ENCODE measurements at places on chromosomes 7 and 10.

GRCh38 chr7:19317461-19317860 is 172.2 kb upstream of the FERD3L start:
- DNase-seq: no peak

DNA sequence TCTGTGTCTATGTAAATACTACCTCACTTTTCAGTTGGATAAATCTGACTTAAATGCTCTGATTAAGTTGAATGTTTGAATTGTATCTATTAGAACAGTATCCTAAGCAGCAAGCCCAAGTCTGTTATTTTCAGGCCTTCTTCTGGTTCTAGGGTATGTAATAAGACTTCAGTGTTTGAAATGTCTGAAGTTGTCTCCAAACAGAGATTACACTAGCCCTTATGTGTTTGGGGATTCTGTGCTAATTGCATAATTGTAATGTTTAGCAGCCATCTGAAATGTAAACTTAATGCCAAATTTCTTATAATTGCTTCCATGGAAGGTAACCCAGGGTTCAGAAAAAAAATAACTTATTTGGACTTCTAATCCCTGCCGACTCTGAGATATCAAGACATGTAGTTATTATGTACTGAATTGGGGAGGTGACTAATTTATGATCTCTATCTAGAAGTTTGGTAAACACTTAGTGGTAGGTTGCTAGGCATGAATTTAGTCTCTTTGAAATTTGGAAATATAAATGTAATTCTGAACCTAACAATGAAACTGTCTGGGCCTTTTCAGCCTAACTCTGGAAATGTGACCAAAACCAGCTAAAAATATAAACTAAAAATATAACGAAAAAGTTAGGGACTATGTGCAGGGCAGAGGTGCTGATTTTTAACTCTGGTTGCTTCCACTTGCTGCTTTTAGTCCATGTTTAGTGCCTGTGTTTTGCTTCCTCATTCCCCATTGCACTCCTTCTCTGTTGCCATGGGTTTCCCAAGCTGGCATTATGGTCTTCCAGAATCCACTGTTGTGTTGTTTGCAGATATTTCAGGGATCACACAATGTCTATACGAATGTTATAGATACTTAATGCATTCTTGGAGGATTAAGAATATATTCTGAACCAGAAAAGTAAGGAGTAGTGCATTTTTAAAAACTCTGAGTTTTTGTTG is 54.8 kb downstream of the MCU start:
- DNase-seq: no peak

- DNase-seq: no peak
Observed at GRCh38 chr10:132346806-132347205, 14.8 kb downstream of the LRRC27 start.

DNA sequence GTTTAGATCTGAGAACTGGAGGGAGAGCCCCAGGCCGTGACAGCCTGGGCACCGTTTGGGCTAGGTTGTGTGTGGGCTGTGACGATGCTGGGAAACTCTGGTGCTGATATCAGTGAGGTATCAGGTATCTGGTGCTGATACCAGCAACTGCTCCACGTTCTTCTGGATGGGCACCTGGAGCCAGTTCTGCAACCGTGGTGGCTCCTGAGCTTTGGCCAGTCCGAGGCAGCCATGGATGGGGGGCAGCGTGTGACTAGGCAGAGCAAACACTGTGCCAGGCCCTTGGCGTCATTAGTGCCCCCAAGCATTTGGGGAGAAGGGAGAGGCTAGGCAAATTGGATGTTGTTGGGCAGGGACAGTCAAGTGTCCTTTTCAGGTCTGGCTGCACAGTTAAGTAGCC is 57.9 kb downstream of the ZNF467 start:
- no peak for DNase-seq

GRCh38 chr7:155236386-155236785 is 61.3 kb upstream of the INSIG1 start:
- DNase-seq: no peak

- no peak for DNase-seq
Observed at GRCh38 chr7:93202594-93203250, 23.5 kb downstream of the HEPACAM2 start.

GRCh38 chr7:537911-538634 is 18.4 kb upstream of the PDGFA start:
- DNase-seq: no peak

DNA sequence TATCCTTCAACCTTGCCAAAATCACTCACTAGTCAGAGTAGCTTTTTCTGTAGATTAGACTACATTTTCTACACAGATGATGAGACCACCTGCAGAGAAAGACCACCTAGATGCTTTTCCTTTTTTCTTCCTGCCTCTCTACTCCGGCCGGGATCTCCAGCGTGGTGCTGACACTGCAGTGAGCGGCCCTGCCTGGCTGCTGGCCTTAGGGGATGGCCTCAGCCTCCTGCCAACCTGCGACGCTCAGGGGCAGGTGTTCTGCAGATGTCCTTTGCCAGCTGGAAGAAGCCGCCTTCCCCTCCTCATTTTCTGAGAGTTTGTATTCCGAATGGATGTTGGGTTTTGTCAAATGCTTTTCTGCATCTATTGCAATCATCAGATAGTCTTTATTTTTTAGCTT is 43.5 kb upstream of the NKX6-2 start:
- no peak for DNase-seq

GRCh38 chr10:17128261-17128660 is 1.4 kb downstream of the CUBN start:
- no peak for DNase-seq

- DNase-seq: no peak
Observed at GRCh38 chr10:106960812-106961211, 203.7 kb downstream of the SORCS1 start.

DNA sequence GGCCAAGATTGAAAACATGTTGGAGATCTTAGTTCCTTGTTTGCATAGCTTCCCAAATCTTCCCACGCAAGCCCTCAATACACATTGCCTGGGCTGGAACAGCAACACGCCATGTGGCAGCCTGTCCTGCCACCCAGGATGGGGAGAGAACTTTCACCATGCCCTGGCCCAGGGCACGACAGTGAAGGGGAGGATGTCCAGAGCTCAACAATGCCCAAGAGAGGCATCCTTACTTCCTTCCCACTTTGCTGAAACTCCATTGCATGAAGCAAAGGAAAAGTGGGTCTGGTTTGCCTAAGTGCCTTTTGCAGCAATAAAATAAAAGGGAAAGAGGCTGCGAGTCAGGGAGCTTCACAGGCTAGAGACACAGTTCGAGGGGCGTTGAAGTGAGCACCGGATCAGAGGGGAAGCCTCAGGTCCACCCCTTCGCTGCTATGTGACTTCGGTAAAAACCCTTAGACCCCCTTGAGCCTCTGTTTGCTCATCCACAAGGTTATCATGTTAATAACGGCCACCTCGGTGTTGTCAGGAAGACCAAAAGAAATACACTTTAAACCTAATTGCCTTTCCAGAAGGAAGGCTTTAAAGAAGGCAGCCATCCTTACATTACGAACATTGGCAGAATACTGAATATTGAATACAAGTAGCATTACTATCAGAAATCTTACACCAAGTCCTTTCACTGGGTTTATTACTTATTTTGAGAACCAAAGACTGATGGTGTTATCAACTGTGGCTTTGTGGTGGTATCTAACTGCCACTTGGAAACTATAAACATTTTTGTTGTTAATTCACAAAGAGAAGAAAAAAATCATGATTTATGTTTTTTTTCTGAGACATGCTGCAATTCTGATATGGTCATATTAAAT is 133.3 kb downstream of the ICA1 start:
- no peak for DNase-seq

- no peak for DNase-seq
Observed at GRCh38 chr7:31550432-31550831, 36.5 kb downstream of the ITPRID1 start.

- no peak for DNase-seq
Observed at GRCh38 chr7:149642589-149642988, 130.8 kb downstream of the ZNF467 start.

DNA sequence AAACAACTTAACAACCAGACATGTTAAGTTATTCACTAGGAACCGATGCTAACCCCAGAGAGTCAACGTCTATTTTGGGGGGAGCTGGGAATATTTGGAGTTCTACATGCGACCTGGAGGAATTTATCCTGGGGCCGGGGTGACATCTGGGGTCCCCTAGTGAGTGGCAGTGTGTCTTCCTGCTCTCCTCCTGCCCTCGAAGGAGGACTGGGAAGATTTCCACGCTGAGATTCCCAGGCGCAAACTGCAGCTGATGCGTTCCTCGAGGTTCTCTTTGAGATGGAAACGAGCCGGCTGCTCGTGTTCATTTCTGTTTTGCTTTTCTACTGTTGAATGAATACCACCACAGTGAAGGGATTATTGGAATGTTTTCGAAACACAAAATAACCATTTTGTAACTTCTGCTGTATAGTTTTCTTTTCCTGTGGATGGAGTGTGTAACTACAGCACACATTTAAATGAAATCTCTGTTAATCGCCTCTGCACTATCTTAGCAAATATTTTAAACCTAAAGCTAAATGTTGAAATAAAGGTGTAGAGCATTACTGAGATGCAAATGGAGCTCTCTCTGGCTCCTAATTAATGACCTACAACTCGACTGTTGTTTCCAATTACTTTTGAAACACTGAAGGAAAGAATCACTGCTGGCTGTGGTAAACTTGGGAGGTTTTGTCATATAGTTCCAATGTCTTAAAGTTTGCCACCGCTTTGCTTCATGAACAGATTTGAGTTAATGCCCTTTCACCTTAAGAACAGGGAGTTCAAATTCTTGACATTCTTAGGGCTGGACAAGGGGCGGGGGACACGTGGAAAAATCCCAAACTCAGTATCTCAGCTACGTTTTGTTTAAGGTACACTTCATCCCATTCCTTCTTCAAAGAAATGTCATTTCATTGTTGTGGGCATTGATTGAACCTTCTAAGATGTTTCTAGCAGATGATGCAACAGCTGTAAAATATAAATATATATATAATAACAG is 21.1 kb downstream of the GATA3 start:
- DNase-seq: no peak

- no peak for DNase-seq
Observed at GRCh38 chr10:125605167-125605566, 77.8 kb downstream of the TEX36 start.

- peak; percentile 89 for DNase-seq
Observed at GRCh38 chr10:43396928-43397624, 11.9 kb downstream of the HNRNPF start.

DNA sequence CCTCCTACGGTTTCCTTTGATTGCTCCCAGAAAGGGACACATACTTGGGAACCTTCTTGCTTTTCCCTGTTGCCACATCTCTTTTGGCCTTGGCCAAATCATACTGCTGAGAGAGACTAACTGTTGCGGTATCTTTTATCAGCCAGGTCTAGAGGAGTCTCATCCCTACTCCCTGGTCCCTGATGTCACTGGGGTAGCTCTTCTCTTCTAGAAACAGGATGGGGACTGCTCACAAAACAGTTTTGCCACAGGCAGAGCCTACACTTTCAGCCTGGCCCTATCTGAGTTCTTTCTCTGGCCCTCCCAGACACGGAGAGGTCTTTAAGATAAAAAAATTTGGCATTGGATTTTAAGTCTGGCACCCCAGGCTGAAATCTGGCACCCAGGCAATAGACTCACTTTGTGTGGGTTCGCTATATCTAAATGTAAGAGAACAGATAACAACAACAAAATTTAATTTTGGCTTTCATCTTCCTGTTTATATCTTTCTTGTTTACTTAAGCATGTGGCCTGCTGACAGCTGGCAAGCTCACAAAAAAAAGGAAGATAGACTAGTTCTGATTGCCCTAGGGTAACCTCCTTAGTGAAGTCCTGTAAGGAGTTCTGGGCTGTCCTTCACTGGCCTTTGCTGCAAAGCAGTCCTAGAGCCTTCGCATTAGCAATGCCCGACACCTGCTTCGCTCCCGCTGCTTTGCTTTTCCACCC is 228.3 kb upstream of the NPVF start:
- no peak for DNase-seq

DNA sequence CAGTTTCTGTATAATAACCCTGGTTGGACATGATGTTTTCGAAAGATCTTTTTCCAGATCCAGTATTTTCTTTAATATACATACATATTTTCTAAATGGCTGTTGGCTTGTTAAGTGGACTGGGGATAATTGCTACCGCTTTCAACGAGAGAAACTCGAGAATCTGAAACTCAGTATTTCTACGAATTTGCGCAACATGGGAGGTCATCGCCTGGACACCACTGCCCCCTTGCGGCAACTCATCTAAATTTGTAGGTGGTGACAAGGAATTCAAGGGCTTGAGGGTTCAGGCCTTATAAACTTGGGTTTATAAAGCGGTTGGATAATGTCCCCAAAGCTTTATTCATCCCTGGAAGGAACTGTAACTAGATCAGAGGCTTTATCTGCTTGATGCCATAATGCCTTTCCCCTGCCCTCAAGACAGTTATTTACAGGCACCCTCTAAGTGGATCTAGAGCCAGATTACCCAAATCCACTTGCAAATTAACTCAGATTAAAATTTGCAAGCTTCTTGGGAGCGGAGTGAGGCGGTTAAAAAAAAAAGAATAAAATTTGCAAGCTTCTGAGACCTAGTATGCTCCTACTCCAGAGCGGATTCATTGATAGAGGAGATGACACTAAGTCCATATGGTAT is 21.3 kb upstream of the KCNK18 start:
- DNase-seq: peak; percentile 72

GRCh38 chr7:55252386-55252785 is 112.8 kb upstream of the LANCL2 start:
- DNase-seq: no peak

DNA sequence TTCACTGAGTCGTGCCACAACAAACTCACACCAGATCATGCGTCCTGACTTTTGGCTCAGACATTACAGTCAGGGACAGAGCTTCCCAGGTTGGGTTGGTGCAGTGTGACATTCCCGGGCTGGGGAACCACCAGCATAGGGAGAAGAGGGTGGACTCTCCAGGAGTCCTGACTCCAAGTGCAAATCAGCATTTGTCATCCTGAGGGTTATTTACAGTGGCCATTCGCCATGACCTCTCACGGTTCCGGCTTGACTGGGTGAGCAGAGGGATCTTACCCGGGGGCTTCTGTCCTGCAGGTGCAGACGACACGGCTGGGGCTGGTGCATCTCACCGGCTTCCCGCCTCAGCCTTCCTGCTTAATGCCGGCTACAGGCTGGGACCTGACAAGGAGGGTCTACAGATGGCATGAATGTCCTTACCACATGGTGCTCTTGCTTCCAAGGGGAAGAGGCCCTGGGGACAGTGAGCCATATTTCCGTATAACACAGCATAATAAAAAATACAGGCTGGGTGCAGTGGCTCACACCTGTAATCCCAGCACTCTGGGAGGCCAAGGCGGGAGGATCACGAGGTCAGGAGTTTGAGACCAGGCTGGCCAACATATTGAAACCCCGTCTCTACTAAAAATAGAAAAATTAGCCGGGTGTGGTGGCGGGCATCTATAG is 12.5 kb upstream of the INTS1 start:
- DNase-seq: no peak

GRCh38 chr7:76301000-76301399 is 1.5 kb upstream of the HSPB1 start:
- no peak for DNase-seq

Measured in stimulated activated CD4-positive, alpha-beta T cell treated with anti-CD3 and anti-CD28 coated beads, Interleukin-1b, Interleukin-23, amount 100 ng/mL, for 48 hours (primary cell).